ENCODE measurements at places on chromosomes 1 and 21.

DNA sequence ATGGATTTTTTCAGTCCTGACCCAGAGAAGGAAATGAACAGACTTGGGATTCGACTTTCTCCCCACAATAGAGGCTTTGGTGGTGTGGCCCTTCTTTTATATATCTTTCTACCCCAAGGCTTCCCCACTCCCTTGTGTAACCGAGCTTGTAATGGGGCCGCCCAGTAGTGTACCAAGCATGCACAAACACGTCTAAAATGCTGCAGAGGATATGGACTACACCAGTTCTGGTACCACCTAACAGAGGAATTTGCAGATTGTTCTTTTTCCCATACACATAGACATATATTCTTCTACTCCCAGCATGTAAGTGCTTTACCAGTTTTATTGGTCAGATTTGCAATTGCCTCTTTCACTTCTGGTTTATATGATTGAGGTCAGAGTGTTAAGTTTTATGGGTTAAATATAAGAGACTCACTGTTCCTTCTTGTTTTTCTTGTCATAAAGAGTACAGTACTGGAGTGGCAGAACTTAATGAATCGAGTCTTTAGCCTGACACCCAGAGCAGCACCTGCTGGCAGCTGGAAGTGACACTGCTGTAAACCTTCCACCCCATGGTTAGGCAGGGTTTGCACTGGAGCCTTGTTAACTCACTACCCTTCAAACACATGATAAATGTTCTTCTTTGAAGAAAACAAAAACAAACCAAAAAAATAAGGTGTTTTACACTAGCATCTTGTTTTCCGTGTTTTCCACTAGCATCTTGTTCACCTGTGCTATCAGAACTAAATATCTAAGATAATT is 198.6 kb downstream of the PTPRC start:
- no peak for DNase-seq

- no peak for DNase-seq
These were observed 39.1 kb downstream of the SPSB1 start for GRCh38 chr1:9331558-9332346.

- DNase-seq, result no peak
These were observed 130.5 kb downstream of the TOMM20 start for GRCh38 chr1:234997896-234998741.

- DNase-seq, result no peak
These were observed 88.0 kb downstream of the NTNG1 start for GRCh38 chr1:107228704-107229371.

DNA sequence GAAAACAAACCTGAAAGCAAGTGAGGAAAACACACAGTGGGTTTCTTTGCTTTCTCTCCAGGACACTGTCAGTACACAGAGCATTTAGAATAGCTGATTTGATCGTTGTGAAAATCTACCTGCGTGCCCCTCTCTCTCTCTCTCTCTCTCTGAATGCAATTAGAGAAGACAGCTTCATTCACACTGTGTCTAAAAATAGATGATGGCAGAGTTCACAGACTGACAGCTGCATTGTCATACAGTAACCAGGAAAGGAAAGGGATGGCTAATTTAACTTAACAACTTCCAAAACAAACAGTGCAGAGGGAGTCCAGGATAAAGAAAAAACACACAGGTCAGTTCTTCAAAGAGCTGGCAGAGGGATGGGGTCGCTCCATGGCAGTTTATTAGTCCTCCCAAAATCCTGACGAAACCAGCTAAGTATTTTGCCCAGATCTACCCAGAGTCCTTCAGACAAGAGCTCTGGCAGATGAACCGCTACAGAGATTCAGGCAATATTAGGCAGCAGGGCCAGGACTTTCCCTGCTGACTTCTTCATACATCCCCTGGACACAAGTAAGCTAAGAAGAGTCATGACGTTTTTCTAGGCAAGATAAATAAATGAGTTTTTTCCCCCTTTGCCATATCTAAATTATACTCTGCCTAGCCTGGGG is 58.9 kb downstream of the WLS start:
- DNase-seq, result no peak

GRCh38 chr1:27548136-27548853 is 55.6 kb downstream of the AHDC1 start:
- DNase-seq, result no peak

DNA sequence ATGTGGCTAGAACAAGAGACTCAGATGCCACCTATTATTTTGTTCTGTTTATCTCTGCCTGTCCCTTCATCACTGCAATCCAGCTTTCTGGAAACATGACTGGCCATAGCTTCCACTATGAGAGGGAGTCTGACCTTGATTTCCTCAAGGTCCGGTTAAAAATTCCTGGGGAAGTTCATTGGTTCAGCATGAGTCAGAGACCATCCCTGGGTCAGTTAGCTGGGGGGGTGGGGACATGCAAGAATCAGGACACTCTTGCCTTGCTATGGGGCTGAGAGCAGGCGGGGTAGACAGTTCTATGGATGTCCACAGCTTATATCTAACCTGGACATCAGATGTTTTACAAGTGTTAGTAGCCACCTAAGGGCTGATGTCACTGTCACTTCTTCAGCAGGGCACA is 81.1 kb downstream of the TENT5C start:
- no peak for DNase-seq

- no peak for DNase-seq
These were observed 15.2 kb downstream of the SLC66A1 start for GRCh38 chr1:19327301-19327700.

DNA sequence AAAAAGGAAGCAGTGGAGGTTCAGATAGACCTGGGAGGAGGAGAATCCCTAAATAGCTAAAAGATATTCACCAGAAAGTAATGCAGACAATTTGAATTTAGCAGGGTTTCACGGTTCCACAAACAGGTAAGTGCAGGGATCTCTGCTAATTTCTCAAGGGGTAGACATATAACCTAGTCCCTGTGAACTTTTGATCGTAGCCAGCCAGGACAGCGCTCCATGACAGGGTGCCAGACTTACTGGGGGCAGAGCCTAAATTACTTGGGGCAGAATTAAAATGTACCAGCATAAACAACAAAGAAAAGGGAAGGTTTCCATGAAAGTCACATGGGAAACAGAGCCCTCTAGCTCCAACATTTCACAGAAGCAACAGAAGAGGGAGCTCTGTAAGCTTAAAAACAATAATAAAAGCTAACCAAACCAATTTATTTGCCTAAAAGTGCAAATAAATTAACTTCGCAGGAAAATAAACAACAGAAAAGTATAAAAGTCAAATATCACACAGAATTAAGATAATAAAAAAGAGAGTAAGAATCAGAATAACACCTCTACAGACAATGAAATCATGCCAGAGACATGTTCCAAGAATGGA is 198.3 kb downstream of the DUSP10 start:
- DNase-seq, result no peak

DNA sequence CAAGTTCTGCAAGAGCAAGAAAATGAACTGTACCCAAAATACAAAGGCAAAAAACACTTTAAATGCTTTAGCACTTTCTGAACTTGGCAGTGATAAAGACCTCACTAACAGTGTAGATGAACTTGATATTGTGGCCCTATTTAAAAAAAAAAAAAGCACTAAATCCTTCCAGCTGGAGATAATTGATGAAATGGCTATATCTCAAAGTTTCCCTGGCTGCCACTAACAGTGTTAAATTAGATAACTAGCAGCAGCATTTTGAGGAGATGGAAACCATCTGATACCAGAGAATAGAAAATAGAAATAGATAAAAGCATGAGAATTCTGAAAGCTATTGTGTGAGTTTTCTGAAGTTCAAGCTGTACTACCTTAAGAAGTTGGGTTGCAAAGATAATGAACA is 317.2 kb downstream of the RWDD3 start:
- DNase-seq, result no peak

DNA sequence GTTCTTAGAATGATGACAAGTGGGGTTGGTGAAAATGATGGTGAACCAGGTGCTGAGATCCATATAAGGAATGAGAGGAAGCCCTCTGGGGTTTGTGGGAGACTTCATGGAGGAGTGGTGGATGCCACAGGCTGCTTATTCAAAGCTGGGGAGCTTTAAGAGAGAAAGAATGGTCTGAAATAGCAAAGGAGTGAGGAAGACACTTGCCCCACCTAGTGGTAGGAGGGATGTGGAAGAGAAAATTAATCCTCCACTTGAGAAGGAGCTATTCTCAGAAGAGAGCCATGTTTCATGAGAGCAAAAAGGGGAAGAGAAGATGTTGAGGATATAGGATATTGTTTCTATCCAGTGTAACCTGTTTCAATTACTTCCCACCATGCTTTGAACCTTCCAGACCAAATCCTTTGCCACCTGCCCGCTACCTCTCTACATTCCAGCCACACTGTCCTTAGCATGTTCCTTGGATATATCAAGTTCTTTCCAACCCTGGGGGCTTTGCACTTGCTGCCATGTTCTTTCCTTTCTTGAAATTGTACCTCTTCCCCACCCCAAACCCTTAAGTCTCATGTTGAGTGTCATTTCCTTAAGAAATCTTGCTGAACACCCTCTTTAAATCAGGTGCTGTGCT is 19.6 kb upstream of the ZNF648 start:
- no peak for DNase-seq

DNA sequence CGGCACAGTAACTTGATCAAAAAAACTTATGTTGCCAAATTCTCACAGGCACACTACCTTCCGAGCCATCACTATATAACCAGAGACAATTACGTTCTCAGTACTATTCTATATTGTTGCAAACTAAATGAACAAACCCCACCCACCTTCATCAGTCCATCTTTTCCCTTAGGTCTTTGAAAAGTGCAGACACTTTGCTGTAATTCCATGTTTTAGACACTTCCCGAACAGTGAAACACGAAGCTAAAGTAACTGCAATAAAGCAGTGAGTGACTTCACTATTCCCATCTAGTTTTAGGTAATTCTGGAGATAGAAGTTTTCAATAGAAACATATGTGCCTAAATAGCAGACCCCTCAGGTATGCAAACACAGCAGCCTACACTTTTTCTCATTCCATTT is 7.7 kb downstream of the SFPQ start:
- no peak for DNase-seq

DNA sequence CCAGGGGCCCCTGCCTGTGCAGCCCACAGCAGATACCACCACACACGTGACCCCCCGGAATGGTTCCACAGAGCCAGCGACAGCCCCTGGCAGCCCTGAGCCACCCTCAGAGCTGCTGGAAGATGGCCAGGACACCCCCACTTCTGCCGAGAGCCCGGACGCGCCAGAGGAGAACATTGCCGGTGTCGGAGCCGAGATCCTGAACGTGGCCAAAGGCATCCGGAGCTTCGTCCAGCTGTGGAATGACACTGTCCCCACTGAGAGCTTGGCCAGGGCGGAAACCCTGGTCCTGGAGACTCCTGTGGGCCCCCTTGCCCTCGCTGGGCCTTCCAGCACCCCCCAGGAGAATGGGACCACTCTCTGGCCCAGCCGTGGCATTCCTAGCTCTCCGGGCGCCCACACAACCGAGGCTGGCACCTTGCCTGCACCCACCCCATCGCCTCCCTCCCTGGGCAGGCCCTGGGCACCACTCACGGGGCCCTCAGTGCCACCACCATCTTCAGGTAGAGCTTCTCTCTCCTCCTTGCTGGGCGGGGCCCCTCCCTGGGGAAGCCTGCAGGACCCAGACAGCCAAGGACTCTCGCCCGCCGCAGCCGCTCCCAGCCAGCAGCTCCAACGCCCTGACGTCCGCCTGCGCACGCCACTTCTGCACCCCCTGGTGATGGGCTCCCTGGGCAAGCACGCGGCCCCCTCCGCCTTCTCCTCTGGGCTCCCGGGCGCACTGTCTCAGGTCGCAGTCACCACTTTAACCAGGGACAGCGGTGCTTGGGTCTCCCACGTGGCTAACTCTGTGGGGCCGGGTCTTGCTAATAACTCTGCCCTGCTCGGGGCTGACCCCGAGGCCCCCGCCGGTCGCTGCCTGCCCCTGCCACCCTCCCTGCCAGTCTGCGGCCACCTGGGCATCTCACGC is 51.0 kb downstream of the COL18A1 start:
- DNase-seq, result no peak

- no peak for DNase-seq
These were observed 29.3 kb upstream of the TSPAN2 start for GRCh38 chr1:115118611-115119010.

DNA sequence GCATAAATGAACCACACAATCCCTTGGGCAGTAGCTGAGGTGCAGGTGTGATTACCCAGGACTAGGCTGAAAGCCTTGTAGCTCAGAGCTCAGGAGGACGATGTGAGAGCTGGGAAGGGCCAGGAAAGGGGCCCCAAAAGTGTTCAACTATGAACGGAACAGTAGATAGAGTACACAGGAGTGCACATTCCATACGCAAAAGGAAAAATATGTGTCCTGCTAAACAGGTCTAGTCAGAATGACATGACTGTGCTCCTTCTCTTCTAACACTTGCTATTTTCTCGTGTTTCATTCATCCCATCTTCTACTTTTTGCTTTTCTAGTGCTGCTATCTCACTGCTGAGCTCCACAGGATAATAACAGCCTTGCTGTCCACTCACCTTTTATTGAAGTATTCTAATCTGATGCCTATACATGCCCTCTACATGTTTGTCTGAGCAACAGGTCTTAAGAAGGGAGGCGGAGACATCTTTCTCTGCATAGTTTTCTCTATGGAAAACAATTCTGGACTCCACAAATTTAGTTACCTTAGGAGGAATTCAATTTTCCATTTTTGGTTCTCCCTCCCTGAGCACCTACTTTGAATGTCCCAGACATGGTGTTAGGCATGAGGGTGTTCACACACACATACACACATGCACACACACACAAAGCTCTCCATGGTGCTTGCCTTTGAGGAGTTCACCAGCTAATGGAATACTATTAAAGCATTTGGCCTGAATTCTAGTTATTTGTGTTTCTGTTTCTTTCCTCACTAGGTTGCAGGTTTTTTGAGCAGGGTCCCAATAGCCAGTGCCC is 3.4 kb downstream of the S100A10 start:
- no peak for DNase-seq

- no peak for DNase-seq
These were observed 185.2 kb downstream of the FAF1 start for GRCh38 chr1:50774759-50775351.

GRCh38 chr1:2130156-2130555 is 64.4 kb downstream of the FAAP20 start:
- no peak for DNase-seq

DNA sequence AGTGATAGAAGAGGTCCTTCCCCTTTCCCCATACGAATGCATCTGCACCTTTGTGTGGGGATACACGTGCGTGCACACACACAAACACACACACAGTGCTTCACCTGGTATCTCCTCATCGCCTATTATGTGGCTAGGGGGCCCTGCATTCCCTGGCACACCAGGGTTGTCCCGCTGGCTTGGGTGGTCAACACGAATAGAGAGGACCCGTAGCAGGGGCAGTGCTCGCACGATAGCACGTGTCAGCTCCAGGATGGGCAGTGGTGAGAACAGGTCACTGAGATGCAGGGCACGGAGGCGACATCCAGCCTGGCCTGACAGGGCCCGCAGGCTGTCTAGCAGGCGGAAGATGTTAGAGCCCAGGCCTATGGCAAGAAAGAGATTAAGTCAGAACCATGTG is 22.4 kb downstream of the LRRC41 start:
- no peak for DNase-seq

- no peak for DNase-seq
These were observed 11.1 kb downstream of the G0S2 start for GRCh38 chr1:209686322-209686721.

GRCh38 chr1:221829327-221830015 is 87.6 kb upstream of the DUSP10 start:
- DNase-seq, result peak; percentile 67
